SK-MEL-5 (cell line): ENCODE measurements at places on chromosomes 6 and 20. TPM values are rescaled to one million over a fixed set of nuclear protein-coding genes. Genes with fewer than 3 reads are reported as not detected.
A peak's percentile ranks its signal among the peaks of the same experiment; 100 is the strongest.

EYA4 gene
- 52.9 and 55.3 TPM in 2 replicates for total RNA-seq

- no peak for DNase-seq
Observed at GRCh38 chr20:64216910-64217309, 38.6 kb upstream of the PCMTD2 start.

- peak; percentile 23 for DNase-seq
Observed at GRCh38 chr20:51335329-51335841, 207.1 kb downstream of the NFATC2 start.

- DNase-seq = no peak
Observed at GRCh38 chr6:158410784-158411183, 98.5 kb downstream of the TULP4 start.

DNA sequence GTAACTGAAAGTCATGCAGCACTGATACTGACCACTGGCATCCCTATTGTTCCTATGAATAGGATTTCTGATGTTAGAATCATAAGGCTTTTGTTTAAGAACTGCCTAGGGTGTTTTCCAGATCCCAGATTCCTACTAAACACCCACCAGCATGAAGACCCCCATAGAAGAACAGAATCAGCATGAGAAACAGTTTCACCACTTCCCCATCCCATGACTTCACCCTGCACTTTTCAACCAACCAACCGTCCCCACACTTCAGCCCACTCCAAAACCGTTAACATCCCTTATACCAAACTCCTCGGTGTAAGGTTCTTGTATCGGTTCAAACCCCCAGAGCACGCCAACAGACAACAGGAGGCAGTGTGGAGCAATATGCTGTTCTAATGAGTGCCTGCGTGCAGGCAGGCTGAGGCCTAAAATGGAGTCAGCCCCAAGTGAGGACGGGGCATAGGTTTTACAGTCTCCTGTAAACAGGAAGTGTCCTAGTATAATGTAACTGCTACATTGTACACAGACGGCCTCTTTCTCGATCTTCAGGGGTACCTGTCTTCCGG lies 11.4 kb upstream of the SSTR4 start:
- no peak for DNase-seq

MAPK13 gene
- 0.05 TPM in 1 of 2 replicates, not detected in the other for total RNA-seq

- no peak for DNase-seq
Observed at GRCh38 chr20:37220731-37221130, 40.9 kb downstream of the GHRH start.
